AG09319 (cell line): ENCODE measurements at places on chromosomes 5 and 9.

- no peak for DNase-seq
Measured at GRCh38 chr5:141479776-141480175, 4.0 kb downstream of the PCDHGC3 start.

DNA sequence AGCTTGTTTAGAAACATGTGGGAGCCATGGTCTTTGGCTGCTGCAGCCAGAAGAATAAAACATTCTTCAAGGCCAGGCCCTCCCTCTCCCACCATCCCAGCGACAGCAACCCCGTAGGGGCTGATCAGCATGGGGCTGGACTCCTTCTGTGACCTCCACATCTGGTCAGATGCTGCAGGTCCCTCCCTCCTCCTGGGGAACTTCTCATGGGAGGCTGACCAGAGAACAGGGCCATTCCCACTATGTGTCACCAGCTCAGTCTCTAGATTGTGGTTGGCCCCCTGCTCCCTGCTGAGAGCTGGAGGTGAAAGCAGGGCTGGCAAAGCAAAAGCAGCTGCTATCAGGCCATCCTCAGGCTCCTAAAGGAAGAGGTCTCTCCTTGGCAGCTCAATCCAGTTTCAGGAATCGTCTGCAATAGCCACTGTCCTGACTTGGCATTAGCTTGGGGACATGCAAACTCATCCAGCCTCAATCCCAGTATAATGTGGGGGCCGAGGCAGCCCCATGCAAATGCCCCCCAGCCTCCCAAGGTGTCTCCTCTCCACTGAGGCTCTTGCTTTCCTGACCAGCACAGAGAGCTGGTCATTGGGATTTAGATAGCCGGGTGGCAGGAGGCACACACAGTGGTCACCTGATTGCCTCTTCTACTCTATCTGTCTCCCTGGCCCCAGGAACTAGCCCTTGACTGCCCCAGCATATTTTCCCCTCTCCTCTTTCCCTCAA, 81.5 kb downstream of the NRG2 start:
- no peak for DNase-seq

DNA sequence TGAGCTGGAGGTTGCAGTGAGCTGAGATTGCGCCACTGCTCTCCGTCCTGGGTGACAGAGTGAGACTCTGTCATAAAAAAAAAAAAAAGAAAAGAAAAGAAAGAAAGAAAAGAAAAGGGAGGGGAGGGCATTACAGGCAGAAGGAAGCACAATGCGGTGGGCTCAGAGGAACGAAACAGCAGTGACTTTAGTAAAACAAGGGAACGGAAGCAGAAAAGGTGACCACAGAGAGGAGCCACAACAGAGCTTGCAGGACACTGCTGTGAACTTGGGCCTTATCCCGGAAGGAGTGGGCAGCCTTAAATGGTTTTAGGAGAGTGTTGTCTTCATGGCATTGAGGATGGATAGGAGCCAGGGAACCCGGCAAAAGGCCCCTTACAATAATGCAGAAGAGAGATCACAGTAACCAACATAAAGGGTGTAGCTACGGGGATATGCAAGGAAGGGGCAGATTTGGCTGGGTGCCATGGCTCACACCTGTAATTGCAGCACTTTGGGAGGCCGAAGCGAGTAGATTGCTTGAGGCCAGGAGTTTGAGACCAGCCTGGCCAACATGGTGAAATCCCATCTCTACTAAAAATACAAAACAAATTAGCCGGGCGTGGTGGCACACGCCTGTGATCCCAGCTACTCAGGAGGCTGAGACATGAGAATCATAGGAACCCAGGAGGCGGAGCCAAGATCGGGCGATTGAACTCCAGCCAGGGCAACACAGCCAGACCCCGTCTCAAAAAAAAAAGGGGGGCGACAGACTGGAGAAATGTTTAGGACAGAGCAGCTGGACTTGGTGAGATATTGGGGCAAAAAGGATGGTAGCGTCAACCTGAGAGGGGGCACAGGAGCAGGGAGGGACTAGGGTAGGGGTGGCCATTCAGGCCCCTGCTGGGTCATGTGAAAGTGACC, 83.9 kb upstream of the ZBTB43 start:
- DNase-seq = no peak

DNA sequence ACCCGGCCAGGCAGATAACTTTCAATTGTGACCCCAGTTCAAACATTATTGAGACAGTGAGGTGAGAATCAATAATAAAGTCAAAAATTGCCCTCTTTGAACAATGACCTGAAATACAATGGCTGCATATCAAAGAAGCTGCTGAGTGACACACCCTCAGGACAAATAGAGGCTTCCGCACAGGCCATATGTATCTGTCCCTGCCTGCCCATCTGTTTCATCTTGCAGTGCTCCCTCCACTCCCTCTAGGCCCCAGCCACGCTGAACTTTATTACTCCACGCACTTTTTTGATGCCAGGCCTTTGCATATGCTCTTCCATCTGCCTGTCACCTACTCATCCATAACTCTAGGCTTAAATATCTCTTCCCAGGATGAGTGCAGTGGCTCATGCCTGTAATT, 15.9 kb upstream of the PFDN1 start:
- DNase-seq = no peak

- no peak for DNase-seq
Measured at GRCh38 chr5:76535577-76535976, 87.6 kb downstream of the F2RL2 start.
